Liver (tissue), 10 donors: ENCODE measurements at places on chromosomes 4 and X. TPM values are rescaled to one million over a fixed set of nuclear protein-coding genes. Genes with fewer than 3 reads are reported as not detected.

GRCh38 chr4:39712819-39713607 lies 15.1 kb downstream of the UBE2K start:
- DNase-seq: no peak
- no peaks in the 10 kb centered on the region for H3K27me3 ChIP-seq
- H3K27ac ChIP-seq: no peak overlapping the region
- H3K4me1 ChIP-seq: peaks cover 5% of the 10 kb centered on the region
- no peak overlapping the region for H3K4me3 ChIP-seq

Gene USP51
- polyA plus RNA-seq: 0.19 TPM

DNA sequence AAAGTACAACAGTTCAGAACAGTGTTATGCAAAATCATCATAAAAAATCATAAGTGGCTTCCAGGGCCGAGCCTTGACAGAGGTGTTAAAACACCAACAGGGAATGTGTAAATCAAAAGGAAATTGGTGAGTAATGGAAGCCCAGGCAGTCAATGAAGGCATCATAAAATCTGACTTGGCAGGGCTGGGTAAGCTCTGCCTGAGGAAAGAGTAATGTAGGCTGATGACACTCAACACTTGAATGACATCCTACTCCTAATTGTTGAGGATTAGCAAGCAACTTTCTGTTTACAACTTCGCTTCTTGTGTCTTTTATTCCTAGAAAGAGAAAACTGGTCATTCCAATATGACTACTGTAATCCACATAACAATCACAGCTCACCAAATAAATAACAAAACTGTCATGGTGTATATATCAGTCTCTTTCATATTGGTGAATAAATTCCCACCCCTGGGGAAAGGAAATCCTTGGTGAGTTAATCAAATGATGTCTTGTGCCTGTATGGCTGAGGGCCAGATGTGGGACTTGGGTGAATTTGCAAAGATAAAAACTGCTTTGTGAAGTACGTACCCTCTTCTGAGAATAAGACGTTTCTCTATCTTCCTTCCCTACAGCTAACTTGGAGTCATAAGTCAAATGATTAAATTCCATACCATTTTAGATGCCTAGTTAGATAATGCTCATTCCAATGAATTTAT lies 196.8 kb downstream of the DCHS2 start:
- no peaks in the 10 kb centered on the region for H3K27me3 ChIP-seq
- H3K27ac ChIP-seq: no peak overlapping the region
- H3K36me3 ChIP-seq: no peaks in the 10 kb centered on the region
- H3K4me3 ChIP-seq: no peak overlapping the region
- no peak for DNase-seq
- H3K4me1 ChIP-seq: no peaks in the 10 kb centered on the region

Gene PCDH18
- 0.90 TPM for polyA plus RNA-seq

- no peaks in the 10 kb centered on the region for H3K36me3 ChIP-seq
- no peak overlapping the region for H3K27ac ChIP-seq
- no peak for DNase-seq
- H3K27me3 ChIP-seq: no peaks in the 10 kb centered on the region
Measured at GRCh38 chrX:70535198-70535597, 90.6 kb downstream of the DLG3 start.

Gene FANCB
- 0.07 TPM for polyA plus RNA-seq
